ENCODE measurements at places on chromosomes 2 and 18.

GRCh38 chr2:73983322-73984202 lies 1.1 kb upstream of the TET3 start:
- no peak for DNase-seq

DNA sequence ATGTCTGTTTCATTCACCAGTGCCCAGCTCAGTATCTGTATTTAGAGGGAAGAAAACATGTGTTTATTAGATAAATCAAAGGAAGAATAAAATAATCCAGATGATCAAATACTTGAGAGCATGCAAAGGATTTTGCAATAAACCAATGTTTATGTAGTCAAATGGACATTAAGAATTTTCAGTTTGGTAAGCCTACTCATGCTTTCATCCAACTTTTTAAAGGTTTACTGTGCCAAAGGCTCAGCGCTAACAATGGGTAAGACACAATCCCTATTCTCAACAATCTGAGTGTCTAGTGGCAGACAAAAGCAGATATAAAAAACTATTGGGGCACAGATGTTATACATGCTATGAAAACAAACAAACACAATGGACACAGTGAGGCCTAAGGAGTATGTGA lies 26.3 kb downstream of the GRB14 start:
- no peak for DNase-seq

DNA sequence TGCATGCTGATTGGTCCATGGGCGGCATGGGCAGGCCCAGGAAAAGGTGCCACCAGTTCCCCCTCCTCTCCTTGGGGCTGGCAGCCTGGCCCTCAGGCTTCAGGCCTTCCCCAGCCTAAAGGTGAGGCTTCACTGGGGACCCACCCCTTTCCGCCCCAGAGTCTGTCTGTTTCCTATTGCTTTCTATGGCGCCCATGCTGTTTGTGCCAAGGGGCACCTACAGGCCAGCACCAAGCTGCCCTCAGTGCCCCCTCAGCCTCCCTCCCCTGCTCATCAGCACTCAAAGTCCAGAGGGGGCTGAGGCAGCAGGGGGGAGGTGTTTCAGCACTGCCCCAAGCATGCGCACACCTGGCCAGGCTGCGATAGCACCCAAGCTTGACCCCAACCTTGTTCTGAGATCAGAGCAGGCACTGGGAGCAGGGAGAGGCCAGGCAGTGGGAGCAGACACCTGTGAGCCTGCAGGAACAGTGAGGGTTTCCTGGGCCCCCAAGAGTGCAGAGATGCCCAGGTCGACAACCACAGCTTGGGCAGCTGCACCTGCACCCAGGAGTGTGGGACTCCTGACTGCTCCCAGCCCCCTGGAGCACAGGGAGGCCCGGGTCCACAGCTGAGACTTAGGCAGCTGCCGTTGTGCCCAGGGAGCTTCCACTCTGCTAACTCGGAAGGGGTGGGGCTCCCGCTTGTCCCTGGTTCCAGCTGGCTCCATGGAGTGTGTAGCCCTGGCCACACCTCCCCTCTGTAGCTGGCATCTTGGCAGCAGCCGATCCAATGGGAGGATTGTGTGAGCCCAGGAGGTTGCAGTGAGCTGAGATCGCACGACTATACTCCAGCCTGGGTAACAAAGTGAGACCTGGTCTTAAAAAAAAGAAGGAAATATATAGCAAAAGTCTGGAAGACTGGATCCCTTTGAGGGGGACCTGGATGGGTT lies 69.1 kb downstream of the NCAPH start:
- DNase-seq = peak; percentile 47

DNA sequence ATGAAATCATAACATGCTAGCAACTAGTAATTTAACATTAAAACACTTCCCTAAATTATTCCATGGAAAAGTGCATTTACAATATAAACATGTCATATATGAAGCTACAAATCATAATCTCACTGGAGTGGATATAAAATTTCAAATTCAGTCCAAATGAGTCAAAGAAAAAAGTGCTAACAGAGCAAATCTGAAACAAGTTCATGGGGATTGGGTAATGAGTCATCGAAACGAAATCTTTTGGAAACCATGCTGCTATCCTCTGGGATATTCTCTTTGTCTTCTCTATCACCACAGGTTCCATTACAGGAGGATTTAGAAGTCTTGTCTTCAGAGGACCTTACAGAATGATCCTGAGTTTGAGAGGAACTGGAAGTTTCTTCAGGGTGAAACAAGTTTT lies 34.1 kb downstream of the STK17B start:
- DNase-seq = no peak

DNA sequence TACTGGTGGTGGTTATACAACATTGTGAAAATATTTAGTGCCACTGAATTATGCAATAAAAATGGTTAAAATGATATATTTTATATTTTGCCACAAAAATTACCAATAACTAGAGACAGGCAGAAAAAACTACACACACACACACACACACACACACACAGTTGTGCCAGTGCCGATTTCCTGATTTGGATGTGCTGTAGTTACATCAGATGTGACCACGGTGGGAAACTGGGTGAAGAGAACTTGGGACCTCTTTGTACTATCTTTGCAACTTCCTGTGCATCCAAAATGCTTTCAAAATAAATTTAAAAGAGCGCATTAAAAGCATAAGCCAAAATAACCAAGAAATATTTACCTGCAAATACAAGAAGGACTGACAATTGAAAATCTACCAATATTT lies 61.6 kb upstream of the CCBE1 start:
- no peak for DNase-seq

- DNase-seq = no peak
Measured at GRCh38 chr2:173462892-173463840, 108.5 kb downstream of the CDCA7 start.

- DNase-seq = no peak
Measured at GRCh38 chr18:64474773-64475172, 325.9 kb upstream of the LINC00305 start.

GRCh38 chr18:1624612-1625011 lies 719.9 kb downstream of the ADCYAP1 start:
- DNase-seq = no peak

GRCh38 chr2:205989271-205990071 lies 96.5 kb downstream of the INO80D start:
- no peak for DNase-seq

DNA sequence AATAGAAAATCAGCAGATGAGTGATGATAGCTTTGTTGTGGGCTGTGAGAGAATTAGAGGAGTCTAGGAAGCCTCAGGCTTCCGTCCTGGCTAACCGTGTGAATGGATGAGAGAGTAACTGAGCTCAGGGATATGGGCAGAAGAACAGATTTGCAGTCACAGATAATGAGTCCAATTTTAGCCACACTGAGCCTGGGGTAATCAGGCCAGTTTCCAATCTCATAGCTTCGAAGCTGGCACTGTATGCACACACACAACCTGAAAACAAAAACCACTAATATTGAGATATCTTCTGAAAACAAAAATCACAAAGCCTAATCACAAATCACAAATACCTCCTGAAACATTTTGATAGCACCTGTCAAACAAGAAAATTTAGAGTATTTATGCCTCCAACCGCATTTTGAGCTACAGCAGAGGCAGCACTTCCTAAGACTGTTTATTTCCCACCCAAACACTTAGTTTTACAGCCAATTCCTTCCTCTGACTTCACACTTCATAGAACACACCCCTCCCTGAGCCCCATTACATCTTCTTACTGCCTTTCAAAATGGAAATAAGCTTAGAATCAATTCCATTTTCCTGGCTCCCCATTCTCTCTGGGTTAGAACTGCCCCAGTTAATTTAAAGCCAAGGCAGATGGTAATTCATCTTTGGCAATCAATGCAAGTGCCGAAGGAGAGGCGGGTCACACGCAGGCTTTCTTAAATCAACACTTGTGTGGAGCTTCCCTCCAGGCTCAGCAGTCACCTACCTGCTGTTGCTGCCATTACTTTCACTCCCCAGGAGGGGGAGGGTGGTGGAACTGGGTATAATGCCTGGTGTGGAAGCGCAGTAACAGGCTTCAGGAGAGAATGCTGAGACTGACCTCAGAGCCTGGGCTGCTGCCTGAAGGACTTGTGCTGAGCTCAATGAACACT lies 18.9 kb downstream of the TTR start:
- DNase-seq = no peak

DNA sequence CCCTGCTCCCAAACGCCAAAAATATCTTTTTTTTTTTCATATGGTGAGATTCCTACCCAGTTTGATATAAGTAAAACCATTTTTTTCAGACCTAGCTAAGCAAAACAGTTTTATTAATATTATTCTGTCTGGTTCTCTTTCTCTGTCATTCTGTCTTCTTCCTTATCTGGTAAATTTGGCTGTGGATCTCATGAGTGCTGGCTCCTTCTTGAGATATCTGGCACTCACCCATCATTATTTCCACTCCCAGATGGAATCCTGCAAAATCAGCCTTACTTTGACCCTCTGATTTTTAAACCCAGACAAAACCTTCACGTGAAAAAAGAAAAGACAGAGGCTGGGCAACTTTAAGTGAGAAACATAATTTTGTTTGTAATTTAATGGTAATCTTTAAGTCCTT lies 373.6 kb downstream of the NYAP2 start:
- no peak for DNase-seq

- no peak for DNase-seq
Measured at GRCh38 chr2:582792-583528, 94.2 kb downstream of the TMEM18 start.

- peak; percentile 41 for DNase-seq
Measured at GRCh38 chr2:228675091-228675490, 493.6 kb upstream of the SPHKAP start.

- DNase-seq = no peak
Measured at GRCh38 chr2:223936862-223937326, 8.2 kb downstream of the WDFY1 start.

DNA sequence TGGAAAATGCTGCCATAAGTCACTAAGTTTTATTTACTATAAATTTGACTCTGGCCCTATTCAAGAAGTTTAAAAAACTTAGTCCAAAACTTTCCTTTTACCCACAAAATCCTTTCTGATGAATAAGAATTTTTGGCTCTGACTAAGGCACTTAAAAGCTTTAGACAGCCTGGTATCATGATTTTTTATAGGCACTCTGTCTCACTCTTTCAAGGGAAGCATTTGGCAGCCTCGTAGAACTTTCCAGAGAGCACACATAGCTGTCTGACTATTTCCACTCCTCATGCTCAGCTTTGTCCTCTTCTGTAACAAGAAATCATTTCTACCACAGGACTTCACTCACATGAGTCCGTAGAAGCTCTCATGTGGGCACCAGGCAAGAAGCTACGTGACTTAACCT lies 32.3 kb upstream of the XDH start:
- no peak for DNase-seq

GRCh38 chr2:19357402-19358241 lies 801 bp downstream of the OSR1 start:
- no peak for DNase-seq

DNA sequence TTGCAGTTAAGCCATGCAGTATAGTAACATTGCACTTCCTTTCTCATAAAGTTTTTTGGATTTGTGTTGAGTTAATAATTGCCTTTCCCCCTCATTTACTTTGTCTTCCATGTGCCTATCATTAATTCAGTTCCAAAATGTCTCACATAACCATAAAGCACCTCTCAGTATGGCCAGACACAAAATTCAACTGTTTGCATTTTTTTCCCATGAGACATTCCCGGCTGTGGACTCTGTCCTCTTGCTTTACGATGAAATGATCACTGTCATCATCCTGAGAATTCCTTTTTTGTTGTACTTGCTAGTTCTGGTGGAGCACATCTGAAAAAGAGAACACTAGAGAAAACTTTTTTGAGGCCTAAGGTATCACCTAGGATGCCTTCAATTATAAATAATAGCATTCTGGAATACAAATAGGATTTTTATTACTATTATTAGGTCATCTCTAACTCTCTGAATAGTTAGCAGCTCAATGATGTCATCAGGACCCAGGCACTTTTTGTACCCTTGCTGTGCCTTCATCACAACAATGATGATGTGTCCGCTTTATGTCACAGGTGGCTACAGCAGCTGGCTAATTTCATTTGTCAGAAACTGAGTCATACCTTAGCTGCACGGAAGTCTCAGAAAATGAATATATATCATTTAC lies 8.5 kb upstream of the ATP8B1 start:
- no peak for DNase-seq

- peak; percentile 66 for DNase-seq
Measured at GRCh38 chr2:173990970-173991819, 26.0 kb upstream of the SP3 start.

DNA sequence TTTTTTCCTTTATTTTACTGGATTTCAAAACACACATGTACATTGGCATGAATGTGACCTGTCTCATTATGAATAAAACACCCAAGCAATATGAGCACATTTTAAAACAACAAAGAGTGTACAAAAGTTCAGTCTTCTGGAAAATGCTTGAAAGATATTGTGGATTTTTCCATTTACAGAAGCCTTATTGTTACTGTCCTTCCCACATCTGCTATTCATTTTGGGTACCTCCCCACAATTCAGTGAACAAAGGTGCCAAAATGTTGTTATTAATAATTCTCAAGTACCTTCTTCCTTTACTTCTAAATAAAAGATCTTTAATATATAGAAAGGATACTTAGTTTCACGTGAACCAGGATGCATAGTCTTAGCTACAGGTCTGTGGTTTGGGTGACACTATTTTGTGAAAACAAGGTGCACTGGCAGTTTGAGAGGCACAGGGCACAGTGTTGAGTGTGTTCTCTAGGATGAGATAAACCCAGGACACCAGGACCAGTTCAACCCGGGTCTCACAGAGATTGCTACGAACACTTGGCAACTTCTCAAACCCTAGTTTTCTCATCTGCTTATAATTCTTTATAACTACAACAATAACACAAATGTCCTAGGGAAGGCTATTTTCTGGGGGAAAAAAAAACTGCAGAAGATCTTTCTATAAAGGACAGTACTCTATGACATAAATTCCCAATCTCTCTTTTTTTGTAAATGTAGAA lies 84.5 kb upstream of the GALNT5 start:
- no peak for DNase-seq

- DNase-seq = no peak
Measured at GRCh38 chr2:112705575-112705974, 15.2 kb upstream of the NT5DC4 start.

DNA sequence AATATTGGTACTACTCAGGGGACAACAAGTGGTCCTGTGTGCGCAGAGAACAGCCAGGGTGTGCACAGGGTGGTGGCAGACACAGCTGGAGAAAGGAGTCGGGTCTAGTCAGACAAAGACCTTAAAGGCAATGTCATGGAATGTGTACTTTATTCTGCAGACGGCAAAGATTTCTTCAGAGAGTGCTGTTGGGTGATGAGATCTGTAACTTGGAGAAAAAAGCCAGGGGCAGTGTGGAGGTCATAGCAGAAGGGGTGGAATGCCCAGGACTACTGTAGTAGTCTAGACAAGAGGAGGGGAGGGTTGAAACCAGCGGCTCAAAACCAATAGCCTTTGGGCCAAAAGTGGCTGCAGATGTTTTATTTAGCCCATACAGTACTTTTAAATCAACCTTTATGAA lies 121.3 kb upstream of the ZFP36L2 start:
- no peak for DNase-seq

DNA sequence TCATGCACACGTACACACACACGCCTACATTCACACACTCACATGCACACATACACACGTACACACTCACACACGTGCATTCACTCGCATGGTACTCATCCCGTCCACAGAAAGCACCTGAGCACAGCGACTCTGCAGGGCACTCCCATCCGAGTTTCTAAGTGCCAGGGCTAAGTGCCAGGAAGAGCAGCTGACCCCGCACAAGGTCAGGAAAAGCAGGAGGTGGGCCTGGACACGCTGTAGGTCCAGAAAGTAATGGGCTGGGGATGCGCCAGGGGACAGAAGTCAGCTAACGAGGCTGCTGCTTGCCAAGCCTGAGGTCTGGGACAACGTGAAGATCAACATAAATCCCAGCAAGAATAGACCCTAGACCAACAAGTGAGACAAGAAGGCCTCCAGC lies 15.8 kb downstream of the ADI1 start:
- DNase-seq = no peak

GRCh38 chr2:10310309-10310888 lies 7.7 kb downstream of the HPCAL1 start:
- DNase-seq = no peak
